ENCODE measurements at places on chromosomes 7 and 10. TPM values are rescaled to one million over a fixed set of nuclear protein-coding genes. Genes with fewer than 3 reads are reported as not detected.

Gene SPAM1
- polyA plus RNA-seq, result not detected

GRCh38 chr10:102605712-102606111 is 38.6 kb upstream of the TRIM8 start:
- no peaks in the 10 kb centered on the region for H3K27me3 ChIP-seq
- DNase-seq, result peak; percentile 4
- H3K36me3 ChIP-seq, result no peaks in the 10 kb centered on the region
- H3K4me3 ChIP-seq, result no peak overlapping the region
- H3K27ac ChIP-seq, result peak overlapping the region; percentile 76

- no peaks in the 10 kb centered on the region for H3K4me1 ChIP-seq
- H3K4me3 ChIP-seq, result no peak overlapping the region
- no peaks in the 10 kb centered on the region for H3K27me3 ChIP-seq
- H3K36me3 ChIP-seq, result no peaks in the 10 kb centered on the region
- no peak for DNase-seq
Measured at GRCh38 chr7:34453150-34453549, 204.9 kb upstream of the NPSR1 start.

Gene FIGNL1
- polyA plus RNA-seq, result 2.7 TPM

Gene TRIL
- polyA plus RNA-seq, result 1.2 TPM

DNA sequence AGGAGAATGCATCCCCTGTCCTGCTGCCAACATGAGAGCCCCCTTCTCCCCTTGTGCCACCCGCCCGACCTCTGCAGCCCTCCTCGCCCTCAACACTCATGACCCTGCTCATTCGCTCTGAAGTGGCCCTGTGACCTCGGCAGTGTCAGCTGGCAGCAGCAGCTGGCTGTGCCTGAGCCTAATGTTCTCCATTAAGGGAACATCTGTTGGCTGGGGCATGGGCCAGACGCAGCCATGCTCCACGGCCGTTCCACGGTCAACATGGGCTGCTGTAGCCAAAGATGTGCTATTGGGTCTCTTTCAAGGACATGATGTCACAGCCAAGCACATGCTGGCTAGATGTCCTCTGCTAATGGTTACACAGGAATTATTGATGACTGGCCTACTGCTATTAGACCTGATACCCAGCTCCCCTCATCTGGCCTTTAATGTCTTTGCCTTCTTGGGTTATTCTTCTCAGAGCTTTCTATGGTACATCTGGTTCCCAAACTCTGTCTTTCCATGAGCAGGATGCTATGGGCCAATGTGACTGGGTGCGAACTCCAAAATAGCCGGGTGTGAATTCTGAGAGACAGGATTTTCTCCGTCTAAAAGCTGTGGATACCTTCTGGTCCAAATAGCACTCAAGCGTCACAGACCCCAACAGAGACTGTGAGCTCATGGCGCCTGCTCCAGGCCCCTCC is 22.4 kb downstream of the ADCYAP1R1 start:
- no peaks in the 10 kb centered on the region for H3K4me1 ChIP-seq
- H3K4me3 ChIP-seq, result no peak overlapping the region
- no peak overlapping the region for H3K27ac ChIP-seq

Gene SLC16A9
- 2.0 TPM for polyA plus RNA-seq

GRCh38 chr10:101718690-101719275 is 23.8 kb upstream of the FBXW4 start:
- H3K4me3 ChIP-seq, result no peak overlapping the region
- H3K27ac ChIP-seq, result no peak overlapping the region
- no peaks in the 10 kb centered on the region for H3K27me3 ChIP-seq
- no peaks in the 10 kb centered on the region for H3K4me1 ChIP-seq

DNA sequence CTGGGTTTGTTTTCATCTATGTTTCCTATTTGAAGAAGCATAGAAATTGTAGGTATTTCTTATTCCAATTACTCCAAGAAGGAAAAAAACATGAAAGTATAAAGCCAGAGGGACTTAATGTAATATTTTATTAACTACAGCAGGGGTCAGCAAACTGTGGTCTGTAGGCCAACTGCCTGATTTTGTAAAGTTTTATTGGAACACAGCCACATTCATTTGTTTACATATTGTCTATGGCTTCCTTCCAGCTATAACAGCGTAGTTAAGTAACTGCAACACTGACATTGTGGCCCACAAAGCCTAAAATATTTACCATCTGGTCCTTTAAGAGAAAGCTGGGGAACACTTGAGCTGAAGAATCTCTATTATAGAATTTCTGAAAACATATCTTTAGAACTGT is 306.2 kb downstream of the BICC1 start:
- H3K27me3 ChIP-seq, result no peaks in the 10 kb centered on the region
- H3K27ac ChIP-seq, result no peak overlapping the region
- H3K4me3 ChIP-seq, result no peak overlapping the region
- H3K36me3 ChIP-seq, result no peaks in the 10 kb centered on the region
- peaks cover 10% of the 10 kb centered on the region for H3K4me1 ChIP-seq

GRCh38 chr7:128921866-128922440 is 11.4 kb upstream of the KCP start:
- H3K4me1 ChIP-seq, result no peaks in the 10 kb centered on the region
- H3K27ac ChIP-seq, result no peak overlapping the region
- H3K27me3 ChIP-seq, result peaks cover 45% of the 10 kb centered on the region
- H3K4me3 ChIP-seq, result no peak overlapping the region

- DNase-seq, result no peak
- no peaks in the 10 kb centered on the region for H3K4me1 ChIP-seq
Measured at GRCh38 chr10:1213252-1214070, 157.3 kb downstream of the WDR37 start.

DNA sequence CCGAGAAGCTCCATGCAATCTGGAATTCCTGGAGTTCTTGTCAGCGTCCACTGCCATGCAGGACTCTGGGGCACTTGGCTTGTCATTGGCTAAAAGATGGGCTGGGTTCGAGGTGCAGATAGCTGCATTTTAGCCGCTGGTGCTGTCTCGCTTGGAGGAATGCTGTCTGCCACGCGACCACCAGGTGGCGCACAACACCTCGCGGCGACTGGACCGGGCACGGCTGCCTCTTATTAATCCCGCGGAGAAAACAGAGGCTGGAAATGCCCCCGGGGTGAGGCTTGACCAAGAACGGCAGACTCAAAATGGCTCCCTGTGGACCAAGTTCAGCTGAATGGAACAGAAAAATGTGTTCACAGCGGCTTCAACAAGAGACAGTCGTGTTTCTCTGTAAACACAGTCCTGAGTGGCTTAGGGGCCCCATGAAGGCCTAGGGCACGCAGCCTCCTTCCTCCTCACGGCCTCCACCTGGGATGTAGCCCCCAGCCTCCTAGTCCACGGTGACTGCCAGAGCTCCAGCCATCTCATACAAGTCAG is 46.2 kb downstream of the AOC1 start:
- H3K4me3 ChIP-seq, result no peak overlapping the region
- H3K27ac ChIP-seq, result no peak overlapping the region
- H3K36me3 ChIP-seq, result no peaks in the 10 kb centered on the region
- peaks cover 21% of the 10 kb centered on the region for H3K27me3 ChIP-seq
- H3K4me1 ChIP-seq, result peaks cover 16% of the 10 kb centered on the region

- H3K36me3 ChIP-seq, result no peaks in the 10 kb centered on the region
- no peak overlapping the region for H3K27ac ChIP-seq
- DNase-seq, result no peak
- no peak overlapping the region for H3K4me3 ChIP-seq
- H3K27me3 ChIP-seq, result no peaks in the 10 kb centered on the region
- peaks cover 8% of the 10 kb centered on the region for H3K4me1 ChIP-seq
Measured at GRCh38 chr7:28688651-28689050, 269.5 kb downstream of the TRIL start.
